ENCODE measurements at places on chromosomes 6 and 20.

DNA sequence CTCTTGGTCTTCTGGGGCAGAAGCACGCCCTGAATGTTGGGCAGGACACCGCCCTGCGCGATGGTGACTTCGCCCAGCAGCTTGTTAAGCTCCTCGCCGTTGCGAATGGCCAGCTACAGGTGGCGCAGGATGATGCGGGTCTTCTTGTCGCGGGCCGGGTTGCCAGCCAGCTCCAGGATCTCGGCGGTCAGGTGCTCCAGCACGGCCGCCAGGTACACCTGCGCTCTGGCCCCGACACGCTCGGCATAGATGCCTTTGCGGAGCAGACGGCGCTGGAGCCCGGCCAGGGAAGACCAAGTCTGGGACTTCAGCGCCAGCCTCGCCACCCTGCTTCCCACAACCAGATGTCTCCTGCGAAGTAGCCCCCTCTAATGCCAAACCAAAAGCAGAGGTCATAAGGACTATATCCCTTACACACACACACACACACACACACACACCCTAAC, 8.0 kb upstream of the SLC17A3 start:
- DNase-seq = peak; percentile 21

- DNase-seq = no peak
Observed at GRCh38 chr6:6148192-6148815, 141.6 kb upstream of the NRN1 start.

- no peak for DNase-seq
Observed at GRCh38 chr6:145551164-145551563, 184.2 kb downstream of the EPM2A start.

GRCh38 chr20:19074828-19075516, 137.5 kb upstream of the SLC24A3 start:
- no peak for DNase-seq

DNA sequence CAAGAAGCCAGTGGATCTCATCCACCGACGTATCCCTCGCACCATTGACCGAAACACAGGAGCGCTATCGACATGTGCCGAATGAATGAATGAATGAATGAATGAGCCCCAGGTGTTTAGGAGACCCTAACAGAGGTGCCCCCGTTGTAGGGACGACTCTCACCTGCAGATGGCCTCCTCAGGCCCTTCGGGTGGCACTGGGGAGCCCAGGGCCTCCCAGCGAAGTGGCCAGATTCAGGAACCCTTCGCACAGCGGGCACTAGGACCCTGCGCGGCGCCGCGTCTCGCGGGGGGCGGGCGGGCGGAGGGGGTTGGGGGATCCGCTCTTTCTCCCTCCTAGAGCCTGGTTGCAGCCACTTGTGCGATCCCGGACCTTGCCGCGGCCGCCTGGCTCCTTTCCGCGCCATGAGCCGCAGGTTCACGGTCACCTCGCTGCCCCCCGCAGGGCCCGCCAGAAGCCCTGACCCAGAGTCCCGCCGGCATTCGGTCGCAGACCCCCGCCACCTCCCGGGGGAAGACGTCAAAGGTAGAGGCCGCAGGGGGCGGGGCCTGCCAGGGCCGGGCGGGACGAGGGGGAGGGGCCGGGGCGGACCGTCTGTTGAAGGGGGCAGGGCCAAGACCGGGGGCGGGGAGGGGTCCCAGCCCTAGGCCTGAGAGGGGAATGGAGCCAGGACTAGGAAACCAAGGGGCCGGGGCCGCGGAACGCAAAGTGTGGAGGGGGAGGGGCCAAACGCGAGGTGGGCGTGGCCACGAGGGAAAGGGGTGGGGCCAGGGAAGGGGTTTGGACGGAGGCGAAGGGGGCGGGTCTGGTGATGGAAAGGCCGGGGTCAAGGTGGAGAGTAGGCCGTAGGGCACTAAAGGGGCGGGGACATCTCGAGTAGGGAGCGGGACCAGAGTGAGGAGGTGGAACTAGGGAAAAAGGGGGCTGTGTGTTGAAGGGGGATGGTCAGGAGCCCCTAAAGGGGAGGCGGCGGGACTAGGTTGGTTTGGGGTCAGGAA, 7.4 kb upstream of the SLC12A5 start:
- DNase-seq = peak; percentile 89

- DNase-seq = no peak
Observed at GRCh38 chr6:35368038-35368887, 25.9 kb downstream of the PPARD start.

GRCh38 chr6:130111031-130111430, 92.7 kb downstream of the L3MBTL3 start:
- no peak for DNase-seq

DNA sequence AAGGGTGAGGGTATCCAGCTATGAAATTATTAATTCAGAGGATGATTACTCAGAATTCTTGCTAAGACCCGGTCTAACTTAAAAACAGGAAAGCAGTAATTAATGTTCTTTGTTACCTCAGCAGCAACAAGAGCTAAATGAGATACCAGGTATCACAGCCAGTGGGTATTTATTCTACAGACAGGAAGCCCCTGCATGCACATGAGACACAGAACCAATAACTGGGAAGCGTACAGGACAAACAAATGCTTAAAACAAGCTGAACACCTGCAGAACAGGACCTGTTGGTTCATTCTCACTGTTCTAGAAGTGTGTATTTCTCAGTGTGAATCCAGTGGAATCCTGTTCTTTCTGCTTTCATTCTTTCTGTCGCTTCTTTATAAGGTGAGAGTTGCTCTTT, 30.9 kb downstream of the SCML4 start:
- no peak for DNase-seq

DNA sequence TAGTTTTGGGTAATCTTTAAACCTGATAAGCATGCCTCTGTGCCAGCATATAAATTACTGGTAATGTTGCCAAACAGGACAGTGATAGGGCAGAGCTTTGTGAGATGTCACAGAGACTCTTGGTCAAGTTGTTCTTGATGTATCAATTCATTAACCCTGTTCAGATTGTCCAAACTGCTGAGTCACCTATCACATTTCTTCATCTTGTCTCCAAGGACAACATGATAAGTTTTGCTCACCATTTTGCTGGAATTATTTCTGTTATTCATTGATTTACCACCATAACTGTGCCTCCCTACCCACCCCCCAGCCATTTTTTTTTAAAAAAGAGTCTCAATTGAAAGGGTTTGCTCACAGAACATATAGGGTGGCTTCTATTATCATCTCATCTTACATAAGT, 19.5 kb upstream of the GMNN start:
- DNase-seq = no peak

DNA sequence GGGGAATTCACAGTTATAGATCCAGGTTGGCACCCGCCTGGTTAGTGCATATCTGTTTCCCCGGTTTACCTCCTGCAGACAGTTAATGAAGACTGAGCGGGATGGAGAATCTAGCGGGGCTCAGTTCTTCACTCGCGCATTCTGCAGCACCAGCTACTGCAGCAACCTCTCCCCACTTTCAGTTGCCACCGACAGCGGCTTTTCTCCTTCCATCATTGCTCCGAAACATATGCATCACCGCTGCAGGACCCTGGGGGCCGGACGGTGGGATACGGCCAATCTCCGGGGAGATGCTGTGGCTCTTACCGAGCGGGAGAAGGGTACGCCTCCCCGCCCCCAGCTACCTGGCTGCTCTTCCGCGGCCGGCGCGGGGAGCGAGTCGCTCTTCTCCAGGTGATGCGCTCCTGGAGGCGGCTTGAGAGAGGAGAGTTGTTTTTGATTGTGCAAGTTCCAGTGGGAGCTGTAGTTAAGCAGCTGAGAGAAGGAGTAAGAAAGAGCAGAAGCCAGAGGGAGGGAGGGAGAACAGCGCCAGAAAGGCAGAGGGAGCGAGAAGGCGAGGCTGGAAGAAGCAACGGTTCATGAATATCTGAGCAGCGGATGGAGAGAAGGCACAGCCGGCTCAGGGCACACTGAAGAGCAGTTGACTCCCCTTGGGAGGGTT, at the start of gene SGK1:
Gene SGK1, minus strand, starts transcription at position 642 of the 661 bp plus-strand sequence. CDS start 652 bp downstream, outside the sequence.
- DNase-seq = peak; percentile 30

- no peak for DNase-seq
Observed at GRCh38 chr20:19734811-19735210, 23.2 kb upstream of the RIN2 start.

DNA sequence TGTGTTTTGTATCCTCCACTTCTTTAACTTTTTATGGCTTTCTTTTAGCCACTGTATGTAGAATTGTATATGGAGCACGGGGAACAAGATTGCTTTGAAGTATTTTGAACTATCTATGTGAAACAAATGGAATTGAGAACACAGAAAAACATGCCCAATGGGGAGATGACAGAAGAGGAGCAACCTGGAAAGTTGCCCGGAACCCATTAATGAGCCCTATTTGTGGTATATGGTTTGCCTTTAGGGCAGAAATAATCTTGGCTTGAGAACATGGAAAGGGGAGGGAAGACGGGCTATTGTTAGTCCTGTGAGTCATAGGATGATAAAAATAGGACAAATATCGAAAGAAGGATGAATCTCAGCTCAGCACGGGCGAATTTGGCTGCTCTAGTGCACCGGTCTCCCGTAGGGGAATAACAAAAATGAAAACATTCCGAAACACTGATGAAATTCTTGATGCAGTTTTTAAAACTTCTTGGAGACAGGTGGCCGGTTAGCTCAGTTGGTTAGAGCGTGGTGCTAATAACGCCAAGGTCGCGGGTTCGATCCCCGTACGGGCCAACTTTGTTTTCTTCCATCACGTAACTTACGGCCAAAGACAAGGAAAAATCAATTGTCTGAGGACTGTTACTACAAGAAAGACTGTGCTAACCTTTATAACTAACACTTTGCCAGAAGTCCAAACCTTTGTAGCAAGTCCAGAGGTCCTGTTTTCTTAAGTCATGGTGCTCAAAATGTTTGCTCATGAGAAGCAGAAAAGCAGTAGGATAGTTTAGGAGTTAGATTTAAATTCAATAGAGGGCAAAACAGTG, 15.7 kb downstream of the HMGN4 start:
- peak; percentile 83 for DNase-seq

GRCh38 chr6:29424575-29424974, 9.8 kb downstream of the OR12D1 start:
- no peak for DNase-seq

GRCh38 chr20:24102749-24103333, 114.3 kb upstream of the GGTLC1 start:
- no peak for DNase-seq

- no peak for DNase-seq
Observed at GRCh38 chr6:75551367-75551952, 50.2 kb upstream of the SENP6 start.

DNA sequence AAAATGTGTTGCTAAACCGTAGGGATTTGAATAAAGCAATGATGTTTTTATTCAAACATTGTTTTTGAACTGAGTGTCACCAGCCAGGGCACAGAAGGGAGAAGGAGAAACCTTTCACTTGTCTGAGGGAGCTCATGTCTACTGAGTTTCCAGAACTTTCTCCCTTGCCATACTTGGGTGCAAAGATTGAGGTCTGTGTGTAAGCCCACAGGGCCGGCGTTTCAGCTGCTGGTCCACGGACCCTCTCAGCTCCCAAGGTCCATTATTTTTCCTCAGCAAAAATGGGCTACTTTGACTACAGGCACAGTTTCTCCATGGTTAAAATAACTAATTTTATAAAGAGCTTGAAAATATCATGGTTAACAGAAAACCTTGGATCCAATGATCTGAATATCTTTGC, 32.6 kb downstream of the PSMG4 start:
- DNase-seq = no peak

GRCh38 chr6:121354764-121355163, 20.5 kb upstream of the TBC1D32 start:
- DNase-seq = no peak

DNA sequence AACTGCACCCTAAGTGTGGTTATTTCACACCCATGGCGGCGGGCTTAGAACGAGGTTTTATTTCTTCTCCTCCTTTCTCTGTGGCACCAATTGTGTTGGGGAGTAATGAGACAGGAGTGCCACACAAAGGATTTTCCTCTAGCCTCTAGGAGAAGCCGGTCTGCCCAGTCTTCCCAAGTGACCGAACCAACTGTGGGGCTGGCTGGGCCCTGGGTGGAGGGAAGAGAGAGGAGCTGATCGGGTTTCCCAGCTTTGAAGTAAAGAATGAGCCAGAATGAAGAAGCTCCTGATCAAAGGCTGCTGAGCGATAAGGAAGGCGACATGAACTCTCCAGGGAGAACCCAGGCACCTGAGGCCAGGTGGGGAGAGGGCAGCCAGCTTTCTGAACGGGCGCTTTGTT, 616.0 kb upstream of the BTBD3 start:
- DNase-seq = no peak

DNA sequence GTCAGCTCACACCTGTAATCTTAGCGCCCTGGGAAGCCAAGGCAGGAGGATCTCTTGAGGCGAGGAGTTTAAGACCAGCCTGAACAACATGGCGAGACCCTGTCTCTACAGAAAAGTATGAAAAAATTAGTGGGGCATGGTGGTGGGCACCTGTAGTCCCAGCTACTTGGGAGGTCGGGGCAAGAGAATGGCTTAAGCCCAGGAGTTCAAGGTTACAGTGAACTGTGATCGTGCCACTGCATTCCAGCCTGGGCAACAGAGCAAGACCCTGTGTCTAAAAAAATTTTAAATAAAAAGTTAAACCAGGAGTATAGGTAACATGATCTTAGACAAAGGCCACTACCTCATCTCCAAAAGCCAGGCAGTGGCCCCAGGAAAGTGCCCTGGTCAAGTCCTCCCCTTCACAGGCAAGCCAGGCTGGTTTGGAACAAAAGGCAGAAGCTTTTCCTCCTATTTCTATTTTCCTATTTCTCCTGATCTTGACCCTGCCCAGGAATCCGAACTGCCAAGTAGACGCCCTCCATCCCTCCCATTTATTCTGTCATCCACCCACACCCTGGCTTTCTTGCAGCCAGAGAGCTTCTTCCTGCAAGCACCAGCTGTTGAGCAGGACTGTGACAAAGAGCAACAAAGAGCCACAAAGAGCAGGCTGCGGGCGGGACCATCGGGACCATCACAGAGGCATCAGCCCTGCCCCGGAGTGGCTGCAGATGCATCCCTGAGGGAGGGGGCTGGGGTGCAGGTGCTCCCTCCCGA, 149.9 kb upstream of the AFDN start:
- DNase-seq = peak; percentile 44

GRCh38 chr6:148878683-148879082, 131.9 kb downstream of the UST start:
- no peak for DNase-seq

GRCh38 chr6:11732036-11732631, 46.5 kb downstream of the ADTRP start:
- no peak for DNase-seq

DNA sequence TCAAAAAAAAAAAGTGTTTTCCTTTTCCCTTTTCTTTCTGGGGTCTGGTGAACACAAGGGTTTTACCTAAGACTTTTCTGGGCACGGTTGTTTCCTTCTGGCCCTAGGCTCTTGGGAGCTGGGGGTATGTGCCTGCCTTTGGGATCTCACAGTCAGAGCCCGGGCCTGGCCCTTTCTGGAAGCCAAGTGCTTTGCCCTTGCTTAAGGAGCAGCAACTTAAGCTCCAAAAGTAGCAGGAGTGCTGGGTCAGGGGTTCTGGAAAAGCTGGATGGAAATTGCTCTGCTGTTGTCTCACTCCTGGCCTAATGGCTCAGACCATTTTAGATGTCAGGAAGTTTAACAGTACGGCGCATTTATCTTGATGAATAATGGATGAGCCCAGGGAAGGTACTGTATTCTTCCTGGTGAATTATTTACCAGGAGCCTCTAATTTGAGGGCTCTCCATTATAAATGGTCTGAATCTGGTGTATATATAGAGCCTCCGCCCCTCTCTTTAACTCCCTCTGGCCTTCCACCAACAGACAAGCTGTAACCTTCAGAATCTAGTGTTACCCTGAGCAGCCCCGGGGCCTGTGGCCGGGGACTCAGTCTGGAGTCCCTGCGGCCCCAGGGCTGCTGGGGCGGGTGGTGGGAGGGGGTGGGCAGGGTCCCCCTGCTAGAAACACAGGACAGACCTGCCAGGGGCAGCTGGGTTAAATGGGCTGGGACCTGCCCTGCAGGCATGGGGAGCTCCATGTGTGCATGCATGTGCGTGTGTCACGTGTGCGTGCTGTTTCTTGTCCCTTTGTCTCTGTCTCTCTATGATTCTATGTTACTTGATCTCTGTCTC, 37.5 kb downstream of the PTK7 start:
- DNase-seq = no peak
